Activated CD4-positive, alpha-beta T cell treated with anti-CD3 and anti-CD28 coated beads for 1 hour (primary cell): ENCODE measurements at places on chromosomes 12 and 14.

DNA sequence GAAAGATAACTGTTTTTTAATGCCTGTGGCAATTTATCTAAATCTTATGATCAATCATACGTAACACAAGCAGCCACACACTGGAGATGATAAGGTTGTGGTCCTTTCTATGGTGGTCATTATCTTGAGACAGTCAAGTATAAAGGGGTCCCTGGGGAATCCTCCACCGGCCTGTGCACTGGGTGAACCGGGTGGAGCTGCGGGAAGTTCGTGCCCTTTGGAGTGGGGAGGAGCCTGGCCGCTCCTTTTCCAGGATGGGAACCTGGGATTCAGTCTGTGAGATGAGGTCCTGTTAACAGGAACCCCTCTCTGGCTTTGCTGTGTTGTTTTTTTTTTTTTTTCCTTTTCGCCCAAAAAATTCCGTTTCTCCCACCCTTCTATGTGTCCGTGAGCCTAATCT lies 167.5 kb upstream of the RPL10L start:
- DNase-seq: no peak

GRCh38 chr12:91722072-91722471 lies 423.6 kb downstream of the BTG1 start:
- no peak for DNase-seq

DNA sequence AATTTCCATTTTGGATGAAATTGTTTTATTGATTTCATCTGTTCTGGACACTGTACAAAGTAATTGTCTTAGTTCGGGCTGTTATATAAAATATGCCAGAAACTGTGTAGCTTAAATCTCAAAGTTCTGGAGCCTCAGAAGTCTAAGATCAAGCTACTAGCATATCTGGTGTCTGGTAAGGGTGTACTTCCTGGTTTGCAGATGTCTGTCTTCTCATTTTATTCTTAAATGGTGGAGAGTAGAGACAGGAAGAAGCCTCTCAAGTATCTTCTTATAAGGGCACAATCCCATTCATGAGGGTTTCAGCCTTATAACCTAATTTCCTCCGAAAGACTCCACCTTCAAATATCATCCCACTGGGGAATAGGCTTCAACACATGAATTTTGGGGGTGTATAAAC lies 51.3 kb downstream of the MON2 start:
- no peak for DNase-seq

- DNase-seq: no peak
These were observed 204.5 kb downstream of the MON2 start for GRCh38 chr12:62670986-62671720.

DNA sequence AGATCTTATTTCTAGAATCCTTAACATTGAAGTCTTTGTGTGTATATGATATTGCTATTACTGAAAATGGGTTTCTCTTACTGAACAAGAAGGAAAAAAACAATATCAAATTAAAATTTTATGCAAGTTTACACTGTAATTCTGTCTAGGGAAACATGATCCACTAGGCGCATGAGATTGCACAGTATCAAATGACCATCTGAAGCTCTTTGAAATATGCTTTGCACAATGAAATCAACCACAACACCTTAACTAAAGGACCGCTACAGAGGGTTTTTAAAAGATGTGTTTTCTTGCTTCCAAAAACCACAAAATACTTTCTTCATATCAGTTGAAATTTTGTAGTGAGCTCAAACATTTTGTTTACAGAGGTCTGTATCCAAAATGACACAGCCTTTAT lies 15.1 kb upstream of the KERA start:
- no peak for DNase-seq

GRCh38 chr12:87814625-87815024 lies 214.6 kb downstream of the C12orf50 start:
- DNase-seq: no peak
